ENCODE measurements at places on chromosomes 1 and 21.

DNA sequence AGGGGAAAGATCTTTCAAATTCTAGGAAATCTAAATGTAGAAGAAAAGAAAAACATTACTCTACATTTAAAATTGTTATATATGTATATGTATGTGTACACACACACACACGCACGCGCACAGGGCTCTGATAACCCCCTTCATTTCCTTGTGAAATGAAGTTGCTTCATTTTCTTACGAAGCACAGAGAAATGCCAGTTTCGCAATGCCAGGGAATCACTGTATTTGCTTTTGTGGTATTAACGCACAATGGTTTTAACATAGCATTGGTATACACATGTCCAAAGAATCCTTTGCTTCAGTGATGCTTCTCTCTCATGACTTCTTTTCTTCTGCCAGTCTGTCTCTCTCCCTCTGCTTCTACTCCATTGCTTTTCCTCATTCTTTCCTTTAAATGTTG is 8.4 kb upstream of the DDAH1 start:
- no peak for DNase-seq

GRCh38 chr1:234412830-234413229 is 39.6 kb downstream of the COA6 start:
- no peak for DNase-seq

GRCh38 chr1:50582346-50582745 is 159.1 kb upstream of the DMRTA2 start:
- DNase-seq, result no peak

- DNase-seq, result no peak
These were observed 41.8 kb downstream of the TRPM2 start for GRCh38 chr21:44395260-44395659.

- no peak for DNase-seq
These were observed 27.5 kb downstream of the ERG start for GRCh38 chr21:38470755-38471154.

DNA sequence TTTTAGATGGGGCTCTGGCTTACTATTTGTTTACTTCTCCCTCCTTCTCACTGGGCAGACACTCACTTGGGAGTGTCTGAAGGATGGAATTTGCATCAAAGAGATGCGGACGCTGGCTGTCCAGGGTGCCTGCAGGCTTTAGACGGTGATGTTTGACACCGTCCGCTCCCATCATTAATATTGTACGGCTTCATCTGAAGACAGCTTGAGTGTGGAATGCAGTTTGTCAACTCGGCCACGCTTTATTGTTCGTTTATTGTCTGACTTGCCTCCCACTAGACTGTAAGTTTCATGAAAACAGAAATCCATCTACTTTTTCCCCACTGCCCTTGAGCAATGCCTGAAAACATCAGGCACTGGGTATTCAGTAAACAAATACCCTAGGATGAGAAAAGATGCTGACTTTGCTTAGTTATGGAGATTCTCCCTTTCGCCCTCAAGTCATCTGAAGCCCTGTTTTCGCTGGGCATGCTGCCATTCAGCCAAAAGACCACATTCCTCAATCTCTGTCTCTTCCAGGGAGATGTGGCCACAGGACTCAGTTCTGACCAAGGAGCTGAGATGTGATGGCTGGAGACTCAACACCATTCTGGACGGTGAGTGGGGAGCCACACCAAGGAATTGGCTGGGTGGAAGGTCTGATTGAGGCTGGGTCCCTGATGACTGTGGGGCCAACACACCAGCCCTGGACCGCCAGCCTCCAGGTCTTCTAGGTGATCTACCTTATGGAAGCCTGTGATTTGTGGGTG is 87.6 kb downstream of the BCAR3 start:
- DNase-seq, result no peak

DNA sequence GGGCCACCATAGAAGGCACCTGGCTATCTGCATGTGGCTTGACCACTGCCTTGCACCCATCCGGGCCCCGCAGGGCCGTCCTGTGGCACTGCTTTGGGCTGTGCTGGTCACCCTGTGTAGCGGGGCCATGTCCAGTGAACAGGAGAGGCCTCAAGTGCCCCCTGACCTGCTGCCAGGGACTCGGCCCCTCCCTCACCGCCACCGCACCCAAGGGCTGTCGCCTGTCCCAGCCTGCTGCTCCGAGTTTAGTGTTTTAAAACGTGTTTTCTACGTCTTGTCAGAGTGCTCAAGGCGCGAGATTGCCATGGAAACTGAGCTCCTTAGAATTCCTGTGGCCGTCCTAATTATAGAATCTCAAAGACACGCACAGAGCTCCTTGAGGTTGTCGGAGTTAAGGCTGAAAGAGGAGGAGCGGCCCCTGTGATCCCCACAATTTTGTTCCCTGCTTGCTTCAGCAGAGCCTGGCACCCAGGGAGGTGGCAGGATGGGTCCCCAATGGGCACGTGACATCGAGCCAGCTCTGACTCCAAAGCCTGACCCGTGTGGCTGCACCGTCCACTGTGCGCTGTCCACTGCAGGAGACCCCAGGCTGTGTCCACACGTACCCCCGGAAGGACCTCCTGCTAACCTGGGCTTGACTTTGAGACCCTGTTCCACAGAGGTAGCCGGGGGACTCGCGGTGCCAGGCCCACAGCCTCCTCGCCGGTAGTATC is 66.2 kb downstream of the FAAP20 start:
- DNase-seq, result no peak

GRCh38 chr1:237232501-237232900 is 190.5 kb downstream of the RYR2 start:
- no peak for DNase-seq

DNA sequence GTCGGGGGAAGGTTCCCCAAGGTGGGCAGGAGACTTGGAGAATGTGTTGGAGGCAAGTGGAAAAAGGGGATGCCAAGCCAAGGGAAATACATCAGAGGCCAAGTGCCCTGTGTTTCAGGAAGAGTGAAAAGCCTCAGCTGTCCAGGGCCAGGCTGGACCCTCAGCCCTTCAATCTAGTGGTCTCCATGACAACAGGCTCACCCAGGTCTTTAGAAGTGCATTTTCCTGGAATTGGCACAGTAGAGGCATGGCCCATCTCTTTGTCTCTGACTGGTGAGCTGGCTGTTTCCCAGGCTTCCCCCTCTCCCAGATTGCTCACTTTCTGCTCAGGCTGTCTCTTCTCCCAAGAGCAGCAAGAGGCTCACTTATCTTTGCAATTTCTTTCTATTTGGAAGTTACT is 10.4 kb upstream of the RHBG start:
- DNase-seq, result no peak

GRCh38 chr1:79469139-79469538 is 462.6 kb upstream of the ADGRL4 start:
- no peak for DNase-seq

- DNase-seq, result no peak
These were observed 190.8 kb downstream of the DYRK1A start for GRCh38 chr21:37557261-37557950.

- DNase-seq, result no peak
These were observed 24.9 kb upstream of the GLIS1 start for GRCh38 chr1:53763911-53764310.

DNA sequence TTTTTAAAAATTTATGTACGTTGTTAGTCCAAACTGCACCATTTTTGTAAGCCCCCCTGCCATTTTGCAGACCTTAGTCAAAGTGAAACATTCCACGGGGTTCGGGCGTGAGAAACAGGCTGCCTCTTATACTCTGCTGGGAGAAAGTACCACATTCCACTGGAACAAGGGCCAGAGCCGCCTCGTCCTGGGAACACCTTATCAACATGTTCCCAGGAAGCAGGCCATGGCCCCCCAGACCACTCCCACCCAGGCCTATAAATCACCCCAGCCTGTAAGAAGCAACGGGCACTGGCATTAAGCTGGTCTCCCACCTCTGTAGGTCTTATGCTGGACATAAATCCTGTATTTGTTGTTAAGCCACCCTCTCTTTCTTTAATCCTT is 854 bp upstream of the ZRANB2 start:
- DNase-seq, result peak; percentile 24

- peak; percentile 41 for DNase-seq
These were observed 13.8 kb downstream of the SLC35E2B start for GRCh38 chr1:1678581-1679380.

DNA sequence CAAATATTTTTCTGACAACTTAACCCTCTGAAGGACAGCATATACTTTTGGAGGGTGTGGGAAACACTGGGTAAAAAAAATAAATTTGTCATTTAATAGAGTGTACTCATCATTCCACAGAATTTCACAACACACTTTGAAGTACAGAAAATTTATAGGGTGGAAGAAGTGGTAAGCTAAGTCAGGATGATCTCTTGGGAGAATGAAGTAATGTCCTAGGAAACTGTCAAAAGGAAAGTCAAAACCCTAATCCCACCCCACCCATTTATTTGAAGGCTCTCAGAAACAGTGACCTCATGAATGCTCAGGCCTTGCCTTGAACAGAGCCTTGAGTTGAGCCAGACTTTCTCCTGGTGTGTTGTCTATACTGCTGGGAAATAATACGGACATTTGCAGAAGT is 7.3 kb upstream of the UAP1 start:
- DNase-seq, result no peak

GRCh38 chr1:15966081-15966955 is 9.6 kb downstream of the ZBTB17 start:
- no peak for DNase-seq

- DNase-seq, result no peak
These were observed 62.4 kb downstream of the CLEC20A start for GRCh38 chr1:178434360-178434759.

DNA sequence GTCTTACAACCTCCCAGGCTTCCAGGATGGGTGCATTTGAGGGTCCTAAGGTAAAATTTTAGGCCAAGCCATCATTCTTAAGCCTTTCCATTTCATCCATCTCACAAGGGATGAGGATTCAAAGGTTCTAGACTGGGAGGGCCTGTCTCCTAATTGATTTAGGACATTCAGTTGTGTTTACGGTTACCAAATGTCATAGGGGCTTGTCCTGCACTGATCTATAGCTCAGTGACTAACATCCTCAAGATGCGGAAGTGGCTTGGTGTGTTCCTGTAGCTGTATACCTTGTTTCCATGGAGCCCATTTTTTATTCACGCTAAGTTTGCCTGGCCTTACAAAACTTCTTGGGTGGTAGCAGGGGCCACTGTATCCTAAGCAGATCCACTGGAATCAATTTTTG is 52.8 kb downstream of the DUSP10 start:
- no peak for DNase-seq

DNA sequence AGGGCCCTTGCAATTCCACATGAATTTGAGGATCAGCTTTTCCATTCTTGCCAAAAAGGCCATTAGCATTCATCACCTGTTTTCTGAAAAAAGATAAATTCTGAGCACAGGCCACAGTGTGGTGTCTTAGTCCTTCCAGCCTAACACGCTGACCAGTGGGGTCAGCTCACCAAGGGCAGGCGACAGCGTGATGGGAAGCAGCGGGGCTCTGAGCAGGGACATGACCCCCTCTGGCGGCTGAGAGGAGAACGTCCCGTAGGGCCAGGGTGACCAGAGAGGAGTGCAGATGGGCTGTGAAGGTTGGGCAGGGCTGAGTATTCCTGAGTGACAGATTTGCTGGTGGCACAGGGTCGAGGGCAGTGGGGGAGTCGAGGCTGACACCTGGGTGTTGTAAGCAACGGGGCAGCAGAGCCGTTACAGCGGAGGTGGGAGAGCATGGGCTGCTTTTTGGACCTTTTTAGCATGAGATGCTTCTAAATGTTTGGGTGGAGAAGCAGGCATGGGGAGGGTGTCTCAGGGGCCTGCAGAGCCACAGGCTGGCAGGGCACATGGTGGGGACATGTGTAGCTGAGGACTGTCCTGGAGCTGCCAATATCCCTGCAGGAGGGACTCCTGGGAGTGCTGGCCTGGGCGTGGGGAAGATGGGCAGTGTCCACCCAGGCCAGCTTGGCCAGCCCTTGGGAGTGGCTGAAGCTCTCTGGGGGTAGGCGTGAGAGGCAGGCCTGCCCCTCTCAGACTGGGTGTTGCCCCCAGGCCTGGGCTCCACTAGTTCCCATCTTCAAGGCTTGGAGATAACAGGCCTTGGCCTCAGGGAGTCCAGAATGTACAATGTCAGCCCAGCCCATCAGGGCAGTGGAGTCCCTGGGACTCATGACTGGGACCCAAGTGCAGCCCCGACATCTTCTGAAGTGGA is 8.6 kb upstream of the CALML6 start:
- DNase-seq, result peak; percentile 94

GRCh38 chr1:67771152-67771551 is 62.1 kb downstream of the GNG12 start:
- DNase-seq, result peak; percentile 45

DNA sequence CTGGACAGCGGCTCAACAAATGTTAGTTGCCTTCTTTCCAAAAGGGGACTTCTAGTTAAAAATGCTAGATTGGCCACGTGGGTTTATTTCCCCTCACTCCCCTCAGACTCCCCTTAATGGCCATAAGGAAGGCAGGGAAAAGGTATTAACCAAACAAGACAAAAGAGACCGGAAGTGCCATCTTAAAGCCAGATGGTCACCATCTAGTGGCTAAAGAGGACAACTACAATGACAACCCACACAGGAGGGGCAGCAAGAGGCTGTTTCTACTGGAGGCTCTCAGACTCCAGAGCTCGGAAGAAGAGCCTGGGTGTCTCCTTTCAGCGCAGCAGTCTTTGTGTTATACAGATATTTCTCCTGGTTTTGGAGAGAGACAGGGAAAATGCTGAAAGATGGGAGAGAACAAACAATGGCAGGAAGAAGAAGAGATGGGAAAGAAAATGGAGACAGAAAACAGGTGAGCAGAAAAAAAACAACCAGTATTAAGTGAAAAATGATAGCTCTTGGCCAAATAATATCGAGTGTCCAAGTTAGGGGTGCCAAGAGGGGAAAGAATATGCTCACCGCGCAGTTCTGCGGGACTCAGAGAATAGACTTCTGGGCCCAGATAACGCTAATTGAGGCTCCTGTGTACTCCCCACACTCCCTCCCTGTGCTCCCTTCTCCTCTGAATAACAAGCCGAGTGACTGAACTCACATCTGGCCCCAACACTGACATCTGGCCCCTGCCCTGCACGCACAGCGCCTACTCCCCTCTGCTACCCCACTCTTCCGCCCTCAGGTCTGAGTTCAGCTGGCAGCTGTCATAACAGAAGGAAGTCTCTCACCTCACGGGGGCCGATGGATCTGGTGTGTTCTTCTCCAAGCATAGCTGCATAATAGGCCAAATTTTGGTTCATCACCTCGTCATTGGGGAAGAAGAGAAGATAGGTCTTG is 9.6 kb downstream of the P3H1 start:
- peak; percentile 77 for DNase-seq

DNA sequence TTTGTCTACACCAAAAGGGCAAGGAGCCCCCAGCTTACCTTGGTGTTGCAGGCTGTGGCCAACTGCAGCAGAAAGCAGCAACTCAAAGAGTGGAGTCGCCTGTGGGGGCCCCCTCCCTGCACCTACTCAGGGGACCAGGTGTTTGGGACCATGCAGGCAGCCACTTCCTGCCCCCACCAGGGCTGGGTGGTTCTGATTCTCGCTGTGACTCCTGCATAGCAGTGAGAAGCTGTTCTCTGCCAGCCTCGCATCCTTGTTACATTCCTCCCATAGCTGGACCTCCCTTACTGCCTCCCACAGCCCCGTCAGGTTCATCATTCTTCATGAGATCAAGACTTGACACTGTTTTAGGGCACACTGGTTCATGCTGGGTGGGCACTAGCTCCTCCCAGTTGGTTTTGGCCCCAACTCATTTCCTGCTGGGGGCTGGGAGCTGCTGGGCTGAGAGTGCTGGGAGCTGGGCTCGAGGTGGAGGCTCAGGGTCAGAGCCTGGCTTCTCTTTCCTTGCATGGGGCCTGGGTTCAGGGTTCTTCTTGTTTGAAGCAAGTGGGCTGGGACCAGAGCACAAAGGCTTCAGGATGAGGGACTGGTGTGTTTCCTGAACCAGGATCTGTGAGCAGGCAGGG is 146.9 kb upstream of the C1orf174 start:
- DNase-seq, result no peak

Measured in K562 (cell line).